ENCODE measurements at places on chromosomes 7 and 10.

DNA sequence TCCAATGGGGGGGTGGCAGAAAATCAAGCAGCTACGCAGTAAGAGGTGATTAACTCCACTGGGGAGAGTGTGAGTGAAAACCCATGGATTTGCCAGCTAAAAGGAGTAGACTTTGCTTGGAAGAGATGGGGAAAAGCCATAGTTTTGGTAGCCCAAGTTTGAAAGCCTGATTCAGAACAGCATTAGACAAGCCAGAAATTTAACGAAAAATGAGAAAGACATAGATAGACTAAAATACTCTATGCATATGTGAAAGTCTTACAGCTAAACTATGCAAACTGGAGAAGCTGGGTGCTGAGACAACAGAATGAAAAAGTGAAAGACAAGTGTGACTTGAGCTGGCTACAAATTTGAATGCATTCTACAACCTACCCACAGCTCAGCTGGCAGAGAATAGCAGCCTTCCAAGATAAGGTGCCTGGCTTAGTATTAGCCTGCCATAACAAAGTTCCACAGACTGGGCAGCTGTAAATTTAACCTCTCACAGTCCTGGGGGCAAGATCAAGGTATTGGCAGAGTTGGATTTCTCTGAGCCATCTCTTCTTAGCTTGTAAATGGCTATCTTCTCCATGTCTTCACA, 156.6 kb downstream of the CDC14C start:
- no peak for DNase-seq

DNA sequence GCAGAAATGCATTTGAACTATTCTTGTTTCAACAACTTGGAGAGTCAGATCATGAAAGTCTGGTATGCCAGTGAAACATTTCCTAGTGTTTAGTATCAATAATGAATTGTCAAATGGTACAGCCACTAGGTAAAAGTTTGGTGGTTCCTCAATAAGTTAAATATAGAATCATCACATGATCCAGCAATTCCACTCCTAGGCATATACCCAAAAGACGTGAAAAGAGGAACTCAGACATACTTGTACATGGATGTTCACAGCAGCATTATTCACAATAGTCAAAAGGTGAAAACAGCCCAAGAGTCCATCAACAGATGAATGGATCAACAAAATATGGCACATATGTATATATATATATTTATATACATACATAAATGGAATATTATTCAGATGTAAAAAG, 67.0 kb upstream of the HPS1 start:
- DNase-seq, result no peak

GRCh38 chr7:117075934-117076333, 122.6 kb downstream of the ST7 start:
- no peak for DNase-seq

DNA sequence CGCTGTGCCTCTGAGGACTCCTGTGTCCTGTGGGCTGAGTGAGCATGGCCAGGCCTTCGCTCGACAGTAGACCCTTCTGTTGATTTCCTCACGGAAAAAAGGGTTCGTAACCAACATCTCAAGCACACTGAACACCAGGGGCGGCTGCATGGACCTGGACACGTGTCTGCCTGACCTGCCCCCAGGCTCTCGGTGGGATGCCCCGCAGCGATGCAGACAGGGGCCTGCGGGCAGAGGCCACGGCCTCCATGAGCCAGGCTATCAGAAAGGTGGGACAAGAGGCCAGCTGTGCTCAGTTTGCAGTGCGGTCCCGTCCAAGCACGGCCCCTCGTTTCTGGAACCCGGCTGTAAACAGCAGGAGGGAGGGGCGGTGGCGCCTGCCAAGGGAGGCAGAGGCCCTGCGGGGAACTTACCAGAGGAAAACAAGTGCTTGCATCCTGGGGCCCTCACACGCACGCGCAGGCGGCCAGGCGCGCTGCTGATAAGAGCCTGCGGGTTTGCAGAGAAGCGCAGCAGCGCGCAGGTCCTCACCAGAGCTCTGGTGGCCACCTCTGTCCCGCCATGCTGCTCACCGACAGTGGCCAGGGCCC, 10.6 kb downstream of the GPR146 start:
- no peak for DNase-seq

DNA sequence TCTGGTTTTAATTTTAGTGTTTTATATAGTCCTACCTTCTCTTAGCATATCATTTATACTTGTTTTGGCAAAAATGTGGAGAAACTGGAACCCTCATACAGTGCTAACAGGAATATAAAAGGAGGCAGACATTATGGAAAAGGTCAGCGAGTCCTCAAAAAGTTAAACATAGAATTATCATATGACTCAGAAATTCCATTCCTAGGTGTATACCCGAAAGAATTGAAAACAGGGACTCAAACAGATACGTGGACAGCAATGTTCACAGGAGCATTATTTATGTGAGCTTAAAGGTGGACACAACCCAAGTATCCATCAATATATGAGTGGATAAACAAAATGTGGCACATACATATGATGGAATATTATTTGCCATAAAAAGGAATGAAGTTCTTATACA, 51.5 kb downstream of the VAX1 start:
- no peak for DNase-seq

DNA sequence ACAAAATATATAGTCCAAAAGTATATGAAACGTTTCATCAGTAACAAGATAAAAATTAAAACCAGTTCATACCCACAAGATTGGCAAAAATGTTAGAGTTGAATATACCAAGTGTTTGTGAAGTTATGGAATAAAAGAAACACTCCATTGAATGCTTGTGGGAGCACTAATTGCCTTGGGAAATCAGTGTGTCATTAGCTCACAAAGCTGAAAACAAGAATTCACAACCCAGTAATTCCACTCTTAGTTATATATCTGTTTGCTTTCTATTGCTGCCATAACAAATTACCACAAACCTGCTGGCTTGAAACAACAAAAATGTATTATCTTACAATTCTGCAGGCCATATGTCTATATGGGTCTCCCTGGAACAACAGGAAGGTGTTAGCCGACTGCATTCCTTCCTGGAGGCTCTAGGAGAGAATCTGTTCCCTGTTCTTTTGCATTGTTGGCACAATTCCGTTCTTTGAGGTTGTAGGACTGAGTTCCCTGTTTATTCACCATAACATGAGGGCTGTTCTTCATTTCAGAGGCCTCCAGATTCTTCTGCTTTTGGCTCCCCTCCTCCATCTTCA, 45.7 kb downstream of the SEM1 start:
- DNase-seq, result no peak

DNA sequence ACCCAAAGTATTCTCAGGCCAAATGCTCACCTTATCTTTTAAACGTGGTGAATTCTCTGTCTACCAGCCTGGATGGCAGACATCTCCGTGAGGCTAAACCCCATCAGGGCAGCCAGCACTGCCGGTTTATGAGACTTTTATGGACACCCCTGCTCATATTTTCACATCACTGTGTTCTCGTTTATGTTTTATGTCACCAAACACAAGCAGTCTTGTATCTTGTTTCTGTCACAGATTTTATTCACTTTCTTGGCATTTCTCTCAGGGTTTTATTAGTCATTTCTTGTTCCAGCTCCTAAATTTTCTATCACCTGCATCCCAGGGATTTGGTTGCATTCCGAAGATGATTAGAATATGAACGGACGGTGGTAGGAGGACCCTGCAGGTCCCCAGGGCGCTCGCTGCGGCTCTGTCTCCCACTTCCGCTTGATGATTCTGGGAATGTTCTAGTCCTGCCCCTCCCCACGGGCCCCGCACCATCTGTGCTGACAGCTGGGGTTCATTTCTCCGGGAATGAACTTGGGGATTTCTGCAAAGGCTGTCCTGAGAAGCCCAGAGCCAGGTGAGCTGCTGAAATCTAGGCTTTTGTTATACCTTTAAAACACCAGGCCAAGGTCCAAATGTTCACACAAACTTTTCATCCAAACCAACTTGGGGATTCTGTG, 217.6 kb downstream of the GFRA1 start:
- DNase-seq, result no peak

DNA sequence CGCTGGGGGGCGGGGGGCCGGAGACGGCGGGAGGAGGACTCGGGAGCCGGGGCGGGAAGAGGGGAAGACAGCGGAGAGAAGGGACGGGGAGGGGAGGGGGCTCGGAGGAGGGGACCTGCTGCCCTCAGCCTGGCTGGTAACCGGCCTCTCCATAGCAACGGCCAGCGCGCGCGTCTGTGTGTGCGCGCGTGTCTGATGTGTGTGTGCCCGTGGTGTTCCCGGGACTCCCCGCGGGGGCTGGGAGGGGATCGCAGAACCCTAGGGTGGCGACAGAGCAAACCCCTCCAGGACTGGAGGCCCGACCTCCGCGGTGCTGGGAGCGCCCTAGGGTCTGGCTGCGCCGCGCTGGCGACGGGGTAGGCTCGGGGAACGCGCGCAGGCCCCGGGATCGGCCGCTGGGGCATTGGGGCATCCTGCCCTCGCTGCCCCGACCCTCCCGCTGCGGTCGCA, 356.3 kb downstream of the DNAJB6 start:
- no peak for DNase-seq

GRCh38 chr7:8963722-8964121, 530.3 kb downstream of the NXPH1 start:
- no peak for DNase-seq

- DNase-seq, result no peak
These were observed 4.3 kb downstream of the NEBL start for GRCh38 chr10:20892796-20893195.

DNA sequence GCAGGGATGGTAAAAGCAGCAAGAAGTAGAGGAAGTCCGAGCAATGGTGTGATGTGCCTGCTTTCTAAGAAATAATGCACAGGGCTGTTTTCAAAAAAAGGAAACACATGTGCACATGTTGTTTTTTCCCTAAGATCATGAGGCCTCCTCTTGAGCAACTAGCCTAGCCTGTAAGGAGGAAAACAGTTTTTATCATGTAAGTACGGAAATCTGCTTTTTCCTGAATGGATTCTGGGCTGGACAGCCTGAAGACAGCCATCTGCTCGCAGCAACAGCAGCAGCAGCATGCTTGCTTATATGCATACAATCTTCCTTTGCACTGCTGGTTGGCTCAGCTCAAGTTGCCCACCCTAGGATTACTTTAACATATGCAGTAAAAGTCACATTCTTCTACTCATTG, 87.1 kb downstream of the HIBADH start:
- DNase-seq, result no peak

GRCh38 chr7:21067216-21067615, 280.5 kb upstream of the SP8 start:
- no peak for DNase-seq

Measured in iPS DF 6.9 (cell line).